ENCODE measurements at places on chromosomes 11 and 22.

- no peak for DNase-seq
Measured at GRCh38 chr11:86565388-86565787, 107.0 kb downstream of the ME3 start.

GRCh38 chr11:83088965-83089364 lies 17.3 kb upstream of the RAB30 start:
- no peak for DNase-seq

- no peak for DNase-seq
Measured at GRCh38 chr22:41913842-41914534, 886 bp downstream of the SHISA8 start.

- no peak for DNase-seq
Measured at GRCh38 chr11:127600674-127601073, 600.1 kb upstream of the KIRREL3 start.

DNA sequence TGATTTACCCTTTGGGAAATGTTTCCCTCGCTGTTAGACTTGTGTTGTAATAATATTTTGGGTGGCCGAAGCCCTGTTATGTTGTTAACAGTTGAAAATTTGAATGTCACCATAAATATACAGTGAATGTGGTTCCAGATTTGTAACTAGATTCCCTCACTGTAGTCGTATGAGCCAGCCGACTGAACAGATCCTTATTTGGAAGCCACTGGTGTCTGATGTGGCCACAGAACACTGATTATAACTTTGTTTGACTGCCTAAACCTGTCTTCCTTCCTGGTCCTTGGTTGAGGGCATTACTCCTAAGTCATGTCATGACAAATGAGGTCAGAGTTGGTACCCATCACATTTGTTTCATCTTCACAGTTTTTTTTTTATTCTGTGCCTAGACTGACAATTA lies 45.4 kb downstream of the YAP1 start:
- no peak for DNase-seq

- no peak for DNase-seq
Measured at GRCh38 chr22:22349455-22349836, 104.9 kb downstream of the VPREB1 start.

DNA sequence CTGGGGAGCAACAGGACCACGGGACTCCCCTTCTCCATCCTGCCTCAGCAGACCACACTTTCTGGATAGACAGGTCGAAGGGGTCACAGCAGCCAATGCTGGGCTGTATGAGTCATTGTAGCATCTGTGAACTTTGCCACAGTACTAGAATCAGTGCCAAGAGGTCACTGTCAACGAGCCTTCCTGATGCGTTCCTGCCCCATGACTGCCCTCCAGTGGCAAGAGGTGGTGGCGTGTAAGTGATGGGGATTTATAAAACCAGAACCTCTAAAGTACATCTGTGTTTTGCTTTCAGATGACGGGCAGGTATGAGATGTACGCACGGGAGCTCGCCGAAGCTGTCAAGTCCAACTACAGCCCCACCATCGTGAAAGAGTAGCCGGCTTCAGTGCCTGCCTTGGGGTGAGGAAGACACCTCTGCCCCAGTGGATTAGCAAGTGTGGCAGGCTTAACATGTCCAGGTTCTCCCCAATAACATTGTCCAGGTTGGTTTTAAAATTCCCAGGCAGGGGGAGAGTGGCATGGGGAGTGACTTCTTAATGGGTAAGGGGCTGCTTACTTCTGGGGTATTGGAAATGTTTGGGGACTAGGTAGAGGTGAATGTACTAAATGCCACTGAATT lies 29.4 kb downstream of the GUCD1 start:
- DNase-seq: no peak

GRCh38 chr11:130897262-130898182 lies 18.8 kb downstream of the SNX19 start:
- DNase-seq: no peak

DNA sequence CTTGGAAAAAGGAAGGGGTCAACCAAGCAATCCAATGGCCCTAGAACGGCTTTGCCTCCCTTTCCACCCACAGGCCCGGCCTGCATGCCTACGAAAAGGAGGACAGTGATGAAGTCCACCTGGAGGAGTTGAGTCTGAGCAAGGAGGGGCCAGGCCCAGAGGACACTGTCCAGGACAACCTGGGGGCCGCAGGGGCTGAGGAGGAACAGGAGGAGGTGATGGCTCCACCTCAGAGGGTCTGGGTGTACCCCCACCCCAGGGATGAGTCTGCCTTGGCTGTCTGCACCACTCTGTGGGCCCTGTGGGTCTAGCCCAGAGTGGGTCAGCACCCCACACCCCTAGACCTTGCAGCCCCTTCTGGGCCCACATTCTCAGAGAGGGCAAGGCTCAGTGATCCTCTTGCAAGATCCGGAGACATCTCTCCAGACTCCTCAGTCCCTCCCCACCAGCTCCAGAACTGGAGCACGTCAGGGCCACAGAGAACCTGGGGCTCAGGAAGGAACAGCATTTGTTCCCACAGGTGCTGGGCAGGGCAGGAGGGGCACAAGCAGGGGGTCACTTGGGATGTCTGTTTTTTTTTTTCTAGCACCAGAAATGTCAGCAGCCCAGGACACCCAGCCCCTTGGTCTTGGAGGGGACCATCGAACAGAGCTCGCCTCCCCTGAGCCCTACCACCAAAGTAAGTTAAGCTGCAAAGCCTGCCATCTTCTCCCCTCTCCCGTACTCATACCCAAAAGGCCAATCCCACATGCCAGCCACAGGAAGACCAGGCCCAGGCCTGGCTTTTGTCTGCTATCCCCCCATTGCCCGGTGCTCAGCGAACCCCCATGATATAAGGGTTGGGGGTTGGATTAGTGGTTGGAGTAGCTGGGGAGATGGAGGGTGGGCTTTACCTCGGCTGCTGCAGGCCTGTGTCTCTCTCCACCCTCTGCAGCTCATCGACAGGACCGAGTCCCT lies 8.1 kb downstream of the PRR33 start:
- no peak for DNase-seq

GRCh38 chr11:27933992-27934829 lies 173.7 kb downstream of the KIF18A start:
- DNase-seq: no peak

DNA sequence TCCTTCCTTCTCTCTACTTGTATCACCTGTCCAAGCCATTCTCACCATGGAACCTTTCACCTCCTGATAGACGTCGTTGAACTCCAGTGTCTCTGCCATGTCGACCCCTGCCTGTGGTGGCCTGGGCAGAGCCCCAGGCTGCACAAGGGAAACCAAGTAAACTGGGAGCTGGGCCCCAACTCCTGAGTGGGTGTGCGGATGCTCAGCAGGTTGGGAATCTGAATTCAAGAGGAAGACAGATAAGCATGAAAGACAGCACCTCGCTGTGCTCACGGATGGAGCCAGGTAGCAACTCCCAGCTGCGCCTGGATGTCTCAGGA lies 709 bp downstream of the SSRP1 start:
- no peak for DNase-seq

DNA sequence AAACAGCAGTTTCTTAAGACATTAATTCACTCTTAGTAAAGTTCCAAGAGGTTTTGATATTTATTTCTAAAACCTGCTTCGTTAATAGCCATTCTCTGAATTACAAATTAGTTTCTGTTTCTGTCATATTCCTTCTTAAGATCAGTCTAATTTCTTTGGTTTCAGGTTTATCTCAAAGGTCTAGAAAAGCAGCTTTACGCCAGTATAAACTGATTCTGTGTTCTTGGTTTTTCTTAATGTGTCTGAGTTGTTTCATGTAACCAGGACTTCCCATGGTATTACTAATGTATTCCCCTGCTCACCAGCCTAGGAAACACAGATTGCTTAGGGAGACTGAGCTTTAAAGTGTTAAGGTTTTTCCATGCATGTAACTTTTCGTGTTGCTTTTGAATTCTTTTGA lies 6.8 kb upstream of the ACY3 start:
- no peak for DNase-seq

GRCh38 chr11:67572747-67573419 lies 10.7 kb upstream of the GSTP1 start:
- no peak for DNase-seq

DNA sequence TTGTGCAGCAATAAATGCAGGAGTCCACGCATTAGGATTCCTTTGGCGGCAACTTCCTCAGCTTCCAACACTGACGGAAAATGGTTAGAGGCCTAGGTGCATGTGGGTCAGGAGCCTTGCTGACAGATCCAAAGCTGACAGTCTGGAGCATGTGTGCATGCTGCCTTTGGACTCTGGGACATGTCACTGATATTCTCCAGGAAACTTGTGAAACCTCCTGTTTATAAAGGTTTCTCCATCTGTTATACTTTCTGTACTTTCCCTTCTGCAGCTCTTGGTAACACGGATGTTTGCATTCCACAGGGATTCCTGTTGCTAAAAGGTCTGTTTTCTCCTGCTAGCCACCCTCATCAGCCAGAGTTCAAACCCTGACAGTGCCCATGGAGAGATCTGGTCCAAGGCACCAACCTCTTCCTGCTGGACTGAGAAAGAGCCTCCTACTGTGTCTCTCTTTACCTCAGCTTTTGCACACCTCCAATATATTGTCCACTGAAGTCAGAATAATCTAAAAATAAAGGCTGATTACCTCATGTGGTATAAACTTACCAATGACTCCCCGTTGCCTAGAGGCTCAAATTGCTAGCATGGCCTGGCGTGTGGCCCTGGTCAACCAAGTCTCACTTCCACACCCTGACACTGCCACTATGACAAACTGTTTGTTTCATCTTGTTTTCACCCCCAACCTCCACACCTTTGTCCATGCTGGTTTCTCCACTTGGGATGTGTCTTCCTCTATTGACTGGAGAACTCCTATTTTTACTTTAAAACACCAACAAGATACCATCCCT lies 31.1 kb upstream of the LYVE1 start:
- DNase-seq: no peak

DNA sequence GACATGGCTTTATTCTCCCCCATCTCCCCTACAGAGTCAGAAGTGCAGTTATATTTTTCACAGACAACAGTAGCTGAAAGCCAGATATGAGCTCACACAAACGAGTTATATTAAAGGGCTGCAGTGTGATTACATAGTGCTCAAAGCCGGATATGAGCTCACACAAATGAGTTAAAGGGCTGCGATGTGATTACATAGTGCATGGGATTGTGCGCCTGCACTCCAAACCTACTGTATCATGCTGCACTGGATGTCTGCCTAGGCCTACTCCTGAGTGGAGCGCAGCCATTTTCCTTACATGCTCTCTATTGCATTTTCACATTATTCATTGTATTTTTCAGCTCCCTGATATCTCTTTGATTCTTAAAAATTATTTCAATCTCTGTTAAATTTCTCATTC lies 414.6 kb upstream of the LARGE1 start:
- no peak for DNase-seq

DNA sequence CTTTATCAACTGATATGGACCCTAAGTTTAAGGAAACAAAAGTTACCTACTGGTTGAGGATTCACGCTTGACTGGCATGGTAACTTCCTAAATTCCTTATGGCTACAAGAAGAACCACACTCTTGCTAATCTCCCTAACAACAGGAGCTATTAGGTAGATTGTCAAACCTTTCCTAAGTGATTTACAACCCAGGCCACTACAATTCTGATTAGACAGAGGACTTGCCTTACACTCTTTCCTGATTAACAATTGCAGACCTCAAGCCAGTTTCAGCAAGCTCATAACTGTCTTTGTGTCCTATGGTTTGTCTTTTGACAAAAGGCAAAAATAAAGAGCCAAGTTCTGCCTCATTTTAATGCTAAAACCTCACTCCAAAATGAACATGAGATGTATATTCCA lies 16.3 kb downstream of the OR52K2 start:
- DNase-seq: no peak

- DNase-seq: no peak
Measured at GRCh38 chr11:65416841-65417701, 5.5 kb upstream of the NEAT1 start.

- DNase-seq: no peak
Measured at GRCh38 chr11:84476581-84476980, 1150.6 kb downstream of the DLG2 start.

- no peak for DNase-seq
Measured at GRCh38 chr22:30488121-30488520, 16.3 kb upstream of the SEC14L3 start.

DNA sequence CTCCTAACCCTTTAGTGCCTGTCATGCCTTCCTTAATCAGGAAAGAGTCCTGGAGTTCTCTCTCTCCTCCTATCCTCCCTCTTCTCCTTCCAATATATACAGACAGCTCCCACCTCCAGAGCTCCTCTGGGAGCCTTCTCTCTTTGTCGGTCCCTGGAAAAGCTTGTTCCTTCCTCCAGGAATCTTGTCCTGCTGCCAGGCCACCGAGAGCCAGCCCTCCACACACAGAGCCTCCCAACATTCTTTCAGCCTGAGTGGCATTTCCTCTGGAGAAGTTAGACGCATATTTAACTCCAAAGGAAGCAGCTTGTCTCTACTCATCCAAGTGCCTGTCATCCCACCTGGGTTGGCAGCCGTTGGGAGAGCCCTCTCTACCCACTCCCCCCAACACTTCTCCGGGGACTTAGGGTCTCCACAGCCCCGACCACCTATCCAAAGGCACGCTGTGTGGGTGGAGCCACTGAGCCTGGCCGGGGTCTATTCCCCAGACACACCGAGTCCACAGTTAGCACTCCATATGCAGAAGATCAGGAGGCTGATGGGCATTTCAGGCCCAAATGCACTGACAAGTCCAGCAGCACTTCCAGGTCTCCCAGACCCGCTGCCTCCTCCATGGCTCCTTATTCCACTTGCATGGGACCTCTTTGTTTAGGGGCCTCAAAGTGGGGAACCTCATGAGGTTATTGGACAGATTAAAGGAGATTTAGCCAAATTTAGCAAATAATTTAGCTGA lies 31.1 kb downstream of the DKK3 start:
- no peak for DNase-seq

GRCh38 chr11:101741061-101741460 lies 157.3 kb upstream of the TRPC6 start:
- no peak for DNase-seq

GRCh38 chr11:133163463-133164419 lies 368.6 kb downstream of the OPCML start:
- DNase-seq: no peak

- DNase-seq: no peak
Measured at GRCh38 chr11:131696690-131697089, 326.3 kb downstream of the NTM start.

- no peak for DNase-seq
Measured at GRCh38 chr22:28230671-28231070, 311.6 kb upstream of the PITPNB start.

- no peak for DNase-seq
Measured at GRCh38 chr11:100105982-100106358, 581.1 kb upstream of the ARHGAP42 start.

Data from cortex of kidney (tissue), 1 donor.